ENCODE measurements at places on chromosomes 4 and X. TPM values are rescaled to one million over a fixed set of nuclear protein-coding genes. Genes with fewer than 3 reads are reported as not detected.

GRCh38 chr4:128751354-128751753, 58.1 kb upstream of the JADE1 start:
- H3K4me3 ChIP-seq = no peak overlapping the region
- H3K27me3 ChIP-seq = no peaks in the 10 kb centered on the region
- no peaks in the 10 kb centered on the region for H3K36me3 ChIP-seq

GRCh38 chr4:167020410-167020809, 213.9 kb downstream of the SPOCK3 start:
- H3K27ac ChIP-seq = no peak overlapping the region
- no peaks in the 10 kb centered on the region for H3K36me3 ChIP-seq
- peaks cover 21% of the 10 kb centered on the region for H3K4me1 ChIP-seq
- no peaks in the 10 kb centered on the region for H3K27me3 ChIP-seq
- DNase-seq = peak; percentile 13

NSG1 gene
- not detected for total RNA-seq

DNA sequence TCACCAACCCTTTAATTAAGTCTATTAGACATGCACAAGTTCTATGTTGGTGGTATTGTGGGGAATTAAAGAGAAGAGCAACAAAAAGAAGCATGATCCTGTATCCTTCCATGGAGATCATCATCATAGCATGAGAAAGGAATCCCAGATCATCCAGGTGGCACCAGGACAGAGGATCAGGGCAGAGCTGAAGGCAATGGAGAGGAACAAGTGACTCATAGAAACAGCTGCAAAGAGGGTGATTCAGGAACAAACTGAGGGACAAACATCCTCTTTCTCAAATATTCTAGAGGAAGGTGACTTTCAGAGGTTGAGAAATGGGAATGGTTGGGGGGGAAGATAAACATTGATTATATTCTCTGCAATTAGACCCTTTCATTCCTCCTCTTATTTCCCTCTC, 105.5 kb upstream of the OTUD4 start:
- DNase-seq = peak; percentile 72
- no peaks in the 10 kb centered on the region for H3K27me3 ChIP-seq
- H3K4me3 ChIP-seq = no peak overlapping the region

- no peak for DNase-seq
- H3K4me1 ChIP-seq = no peaks in the 10 kb centered on the region
- H3K27me3 ChIP-seq = no peaks in the 10 kb centered on the region
- no peaks in the 10 kb centered on the region for H3K36me3 ChIP-seq
Measured at GRCh38 chrX:56029691-56030090, 202.5 kb upstream of the KLF8 start.

PRKX gene
- total RNA-seq = 22.2 TPM

DNA sequence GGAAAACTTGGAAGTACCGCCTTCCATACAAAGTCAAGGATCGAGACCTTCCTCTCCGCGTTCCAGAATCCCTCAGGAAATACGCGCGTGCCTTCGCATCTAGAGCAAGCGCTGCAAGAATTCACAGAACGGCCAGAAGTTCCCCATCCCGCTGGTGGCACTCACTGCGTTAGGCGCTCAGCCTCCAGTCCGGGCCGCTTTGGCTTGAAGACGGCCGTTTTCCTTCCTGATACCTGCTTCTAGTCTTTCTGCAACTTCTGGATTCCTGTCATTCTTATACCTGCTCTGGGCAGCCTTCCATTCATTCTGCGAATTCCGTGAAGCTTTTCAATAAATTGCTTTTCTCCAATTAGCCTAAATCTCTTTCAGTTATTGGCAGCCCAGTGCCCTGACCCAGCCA, 896.4 kb downstream of the TRIML1 start:
- H3K4me1 ChIP-seq = no peaks in the 10 kb centered on the region
- H3K4me3 ChIP-seq = no peak overlapping the region
- no peaks in the 10 kb centered on the region for H3K27me3 ChIP-seq
- no peak overlapping the region for H3K27ac ChIP-seq

DNA sequence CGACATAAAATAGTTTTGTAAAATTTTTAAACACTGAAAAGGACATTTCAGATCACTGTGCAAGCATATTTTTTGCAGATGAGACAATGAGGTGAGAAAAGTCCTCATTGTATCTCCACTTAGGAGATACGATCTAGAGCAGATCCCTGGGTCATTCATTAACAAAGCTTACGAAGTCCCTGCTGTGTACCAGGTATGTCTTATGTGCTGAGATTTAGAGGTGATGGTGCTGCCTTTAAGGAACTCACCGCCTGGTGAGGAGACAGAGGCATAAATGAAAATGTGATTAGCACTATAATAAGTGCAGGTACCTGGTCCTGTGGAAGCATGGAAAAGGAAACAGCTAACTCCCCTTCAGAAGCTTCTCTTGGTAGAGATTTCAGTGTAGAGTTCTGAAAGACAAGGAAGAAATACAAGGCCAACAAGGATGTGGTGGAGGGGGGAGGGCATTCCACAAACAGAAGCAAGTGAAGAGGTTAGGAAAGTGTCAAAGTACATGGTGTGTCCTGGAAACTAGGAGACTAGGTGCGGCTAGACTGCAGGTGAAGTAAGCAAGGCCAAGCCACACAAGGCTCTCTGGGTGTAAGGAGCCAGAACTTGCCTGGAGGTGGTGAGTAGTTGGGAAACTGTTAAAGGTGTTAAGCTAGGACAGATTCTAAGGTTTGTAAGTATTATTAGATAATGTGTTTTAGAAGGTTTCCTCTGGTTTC, 1.5 kb upstream of the NDNF start:
- H3K4me1 ChIP-seq = no peaks in the 10 kb centered on the region
- peaks cover 22% of the 10 kb centered on the region for H3K27me3 ChIP-seq
- DNase-seq = no peak
- no peak overlapping the region for H3K4me3 ChIP-seq
- no peak overlapping the region for H3K27ac ChIP-seq

DNA sequence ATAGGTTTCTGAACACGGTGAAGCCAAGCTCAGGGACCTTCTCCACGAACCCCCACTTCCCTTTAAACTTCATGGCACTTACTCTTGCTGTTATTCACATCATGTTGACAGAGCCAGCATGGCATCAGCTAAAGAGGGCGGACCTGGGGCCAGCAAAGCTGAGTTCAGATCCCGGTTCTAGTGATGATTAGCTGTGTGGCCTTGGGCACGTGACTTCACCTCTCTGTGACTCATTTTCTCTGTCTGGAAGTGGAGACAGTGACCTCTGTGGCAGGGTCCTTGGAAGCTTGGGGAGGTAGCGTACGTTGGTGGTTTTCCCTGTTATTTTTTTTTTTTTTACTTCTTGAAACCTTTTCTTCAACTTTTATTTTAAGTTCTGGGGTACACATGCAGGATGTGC, 13.4 kb downstream of the EVC start:
- peaks cover 20% of the 10 kb centered on the region for H3K4me1 ChIP-seq
- peaks cover 13% of the 10 kb centered on the region for H3K36me3 ChIP-seq
- no peak for DNase-seq
- no peak overlapping the region for H3K4me3 ChIP-seq
- H3K27ac ChIP-seq = no peak overlapping the region

- no peaks in the 10 kb centered on the region for H3K36me3 ChIP-seq
- no peaks in the 10 kb centered on the region for H3K4me1 ChIP-seq
- H3K4me3 ChIP-seq = no peak overlapping the region
- no peaks in the 10 kb centered on the region for H3K27me3 ChIP-seq
Measured at GRCh38 chrX:12325171-12325570, 186.9 kb downstream of the FRMPD4 start.

ESX1 gene
- not detected for total RNA-seq

Measured in PC-3 (cell line).